ENCODE measurements at places on chromosomes 11 and 22.

DNA sequence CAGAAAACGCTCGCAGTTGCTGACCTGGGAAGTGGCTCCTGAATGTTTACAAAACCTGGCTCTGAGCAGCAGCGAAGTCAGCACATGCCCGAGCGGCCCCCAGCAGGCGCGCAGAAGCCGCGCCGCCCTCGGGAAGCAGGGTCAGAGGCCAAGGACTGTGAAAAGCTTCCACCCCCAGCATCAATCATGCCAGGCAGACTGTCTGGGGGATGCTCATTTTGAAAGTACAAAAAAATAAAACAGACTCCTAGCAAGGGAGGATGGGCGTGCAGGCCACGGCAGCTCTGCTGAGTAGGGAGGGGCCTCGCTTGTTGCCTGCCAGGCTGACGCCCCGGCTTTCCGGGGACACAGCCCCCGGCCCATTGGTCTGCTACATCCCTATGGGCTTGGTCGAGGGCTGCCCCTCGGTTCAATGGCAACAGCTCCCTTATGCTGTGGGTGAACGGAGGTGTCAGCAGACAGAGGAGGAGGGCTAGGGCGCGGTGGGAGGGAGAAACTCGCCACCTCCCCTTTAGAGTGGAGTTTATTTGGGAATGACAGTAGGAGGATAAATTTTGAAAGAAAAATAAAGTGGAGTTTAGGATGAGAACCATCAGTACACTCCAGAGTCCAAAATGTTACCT is 37.7 kb upstream of the GNB1L start:
- no peak for DNase-seq

GRCh38 chr22:30291058-30291892 is 2.0 kb upstream of the CASTOR1 start:
- DNase-seq: no peak

DNA sequence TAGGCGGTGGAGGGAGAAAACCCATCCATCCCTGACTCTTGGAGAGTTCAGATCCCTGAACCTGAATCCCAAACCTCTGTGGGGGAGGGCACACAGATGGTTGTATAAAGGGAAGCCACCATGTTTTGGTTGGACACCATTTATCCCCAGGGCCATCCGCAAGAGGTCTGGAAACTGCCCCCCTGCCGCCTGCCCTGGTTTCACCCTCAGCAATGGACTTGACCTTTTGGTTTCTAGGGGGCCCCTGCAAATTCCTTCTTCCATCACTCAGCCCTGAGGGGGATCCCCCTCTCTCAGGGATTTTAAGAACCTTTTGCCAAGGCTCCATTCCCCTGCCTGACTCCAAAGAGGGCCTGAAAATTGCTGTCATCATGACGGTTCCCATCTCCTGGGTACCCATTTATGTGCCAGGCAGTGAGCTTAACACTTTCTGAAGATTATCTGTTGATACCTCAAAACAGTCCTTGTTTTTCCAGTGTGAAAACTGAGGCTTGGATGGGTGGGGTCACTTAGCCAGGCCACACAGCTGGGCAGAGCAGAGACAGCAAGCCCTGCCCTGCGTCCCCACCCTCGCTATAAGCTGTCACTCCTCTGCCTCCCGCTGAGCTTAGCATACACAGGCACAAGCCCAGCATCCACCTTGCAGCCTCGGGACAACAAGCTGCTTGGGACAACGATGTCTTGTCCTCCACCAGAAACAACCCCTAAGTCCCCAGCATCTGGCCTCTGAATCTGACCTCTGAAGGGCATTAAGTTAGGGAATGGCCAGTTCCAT is 33.2 kb upstream of the CRYBB3 start:
- DNase-seq: no peak

- DNase-seq: no peak
These were observed 10.5 kb upstream of the RPS19BP1 start for GRCh38 chr22:39543095-39543494.

DNA sequence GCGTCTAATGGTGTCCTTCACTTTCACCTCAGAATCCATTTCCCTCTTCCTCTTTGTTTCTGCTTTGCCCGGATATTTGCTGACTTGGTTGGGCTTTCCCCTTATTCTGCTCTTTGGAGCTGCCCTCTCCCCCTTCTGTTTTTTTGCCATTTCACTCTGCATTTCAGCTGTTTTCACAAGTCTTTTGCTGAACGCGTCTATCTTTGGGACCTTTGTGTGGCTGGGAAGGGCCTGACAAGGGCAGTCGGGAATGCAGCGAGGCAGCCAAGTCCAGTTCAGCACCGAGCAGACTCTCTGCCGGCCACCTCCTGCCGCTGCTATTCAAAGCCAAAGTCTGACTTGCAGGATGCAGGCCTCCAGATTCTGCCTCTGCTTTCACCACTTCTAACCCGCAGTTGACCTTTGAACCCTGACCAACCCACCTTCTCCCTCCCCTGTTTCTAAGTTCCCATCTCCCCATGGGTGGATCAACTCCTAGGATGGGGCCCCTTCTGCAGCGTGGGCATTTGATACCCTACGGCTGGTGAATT is 38.2 kb downstream of the FEZ1 start:
- no peak for DNase-seq

DNA sequence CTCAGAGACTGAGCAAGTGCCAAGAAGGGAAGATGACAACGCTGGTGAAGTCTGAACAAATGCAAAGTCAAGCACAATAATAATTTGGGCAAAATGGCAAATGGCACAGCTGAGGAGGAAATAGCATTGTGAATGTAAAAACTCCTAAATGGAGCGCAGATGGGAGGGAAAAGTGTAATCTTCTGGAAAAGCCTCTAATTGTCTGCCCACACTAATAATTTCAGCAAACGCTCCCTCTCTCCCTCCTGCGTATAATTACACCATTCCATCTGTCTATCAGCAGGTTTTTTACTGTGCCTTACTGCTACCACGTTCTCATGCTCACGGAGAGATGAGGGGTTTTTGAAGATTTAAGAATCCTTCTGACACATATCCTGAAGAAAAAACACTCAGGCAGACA is 302.6 kb downstream of the KIRREL3 start:
- no peak for DNase-seq

DNA sequence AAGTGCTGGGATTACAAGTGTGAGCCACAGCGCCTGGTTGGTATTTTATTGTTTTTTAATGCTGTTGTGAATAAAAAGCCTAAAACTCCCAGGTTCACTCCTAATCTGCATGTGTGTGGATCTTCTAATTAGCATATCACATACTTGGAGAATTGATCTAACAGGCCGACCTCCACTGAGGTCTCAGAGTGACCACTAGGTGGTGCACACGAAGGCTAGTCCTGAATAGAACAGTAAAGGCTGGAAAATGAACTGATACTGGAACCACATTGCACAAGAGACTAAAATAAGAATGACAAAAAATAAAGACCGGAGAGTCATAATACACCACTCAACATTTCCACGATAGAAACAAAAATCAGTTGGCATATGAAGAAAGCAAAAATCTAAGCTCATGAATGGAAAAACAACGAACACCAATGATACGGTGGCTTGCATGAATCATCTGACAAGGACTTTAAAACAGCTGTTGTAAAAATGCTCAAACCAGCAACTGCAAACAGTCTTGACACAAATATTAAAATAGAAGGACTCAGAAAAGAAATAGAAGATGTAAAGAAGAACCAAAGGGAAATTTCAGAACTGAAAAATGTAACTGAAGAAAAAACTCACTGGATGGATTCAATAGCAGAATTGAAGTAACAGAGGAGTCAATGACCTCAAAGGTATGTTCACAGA is 19.2 kb downstream of the PIM3 start:
- no peak for DNase-seq

GRCh38 chr11:42598341-42598740 is 713.5 kb upstream of the API5 start:
- no peak for DNase-seq

DNA sequence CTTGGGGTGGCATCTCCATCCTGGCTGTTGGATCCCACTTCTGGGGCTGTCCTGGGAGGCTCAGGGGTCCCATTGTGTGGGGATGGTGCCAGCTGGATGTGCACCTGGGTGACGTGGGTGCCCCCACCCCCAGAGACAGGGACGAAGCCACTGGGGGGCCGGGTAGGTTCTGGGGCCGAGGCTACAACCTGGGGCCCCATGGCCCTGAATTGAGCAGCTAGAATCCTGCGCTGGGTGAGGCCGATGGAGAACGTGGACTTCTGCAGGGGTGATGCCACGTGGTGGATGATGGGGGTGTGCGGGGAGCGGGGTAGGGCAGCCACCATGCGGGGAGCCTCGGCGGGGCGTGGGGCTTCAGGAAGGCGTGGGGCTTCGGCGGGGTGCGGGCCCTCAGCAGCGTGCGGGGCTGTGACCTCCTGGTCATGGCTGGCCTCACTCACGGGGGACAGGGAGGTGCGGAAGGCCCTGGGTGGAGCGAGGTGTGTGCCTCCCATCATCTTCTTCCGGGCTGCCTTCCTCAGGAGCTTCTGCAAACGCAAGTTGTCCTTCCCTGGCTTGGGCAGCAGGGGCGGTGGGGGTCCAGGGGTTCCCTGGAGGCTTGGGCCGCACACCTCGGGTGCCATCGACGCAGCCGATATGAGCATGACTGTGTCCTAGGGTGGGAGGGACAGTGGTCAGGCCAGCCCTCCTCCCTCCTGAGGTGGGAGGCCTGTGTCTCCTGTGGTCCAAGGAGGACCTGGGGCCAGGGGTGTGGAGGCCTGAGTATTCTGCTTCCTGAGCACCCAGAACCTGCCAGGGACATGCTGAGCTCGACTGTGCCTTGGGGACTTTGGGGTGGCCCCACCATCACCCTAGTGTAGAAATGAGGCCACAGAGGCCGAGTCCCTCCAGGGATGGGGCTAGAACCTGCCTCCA is 1.5 kb downstream of the PRR33 start:
- DNase-seq: no peak

- DNase-seq: no peak
These were observed 49.7 kb downstream of the RTN4R start for GRCh38 chr22:20218326-20218872.

GRCh38 chr11:94170953-94171352 is 42.3 kb downstream of the PANX1 start:
- DNase-seq: no peak

DNA sequence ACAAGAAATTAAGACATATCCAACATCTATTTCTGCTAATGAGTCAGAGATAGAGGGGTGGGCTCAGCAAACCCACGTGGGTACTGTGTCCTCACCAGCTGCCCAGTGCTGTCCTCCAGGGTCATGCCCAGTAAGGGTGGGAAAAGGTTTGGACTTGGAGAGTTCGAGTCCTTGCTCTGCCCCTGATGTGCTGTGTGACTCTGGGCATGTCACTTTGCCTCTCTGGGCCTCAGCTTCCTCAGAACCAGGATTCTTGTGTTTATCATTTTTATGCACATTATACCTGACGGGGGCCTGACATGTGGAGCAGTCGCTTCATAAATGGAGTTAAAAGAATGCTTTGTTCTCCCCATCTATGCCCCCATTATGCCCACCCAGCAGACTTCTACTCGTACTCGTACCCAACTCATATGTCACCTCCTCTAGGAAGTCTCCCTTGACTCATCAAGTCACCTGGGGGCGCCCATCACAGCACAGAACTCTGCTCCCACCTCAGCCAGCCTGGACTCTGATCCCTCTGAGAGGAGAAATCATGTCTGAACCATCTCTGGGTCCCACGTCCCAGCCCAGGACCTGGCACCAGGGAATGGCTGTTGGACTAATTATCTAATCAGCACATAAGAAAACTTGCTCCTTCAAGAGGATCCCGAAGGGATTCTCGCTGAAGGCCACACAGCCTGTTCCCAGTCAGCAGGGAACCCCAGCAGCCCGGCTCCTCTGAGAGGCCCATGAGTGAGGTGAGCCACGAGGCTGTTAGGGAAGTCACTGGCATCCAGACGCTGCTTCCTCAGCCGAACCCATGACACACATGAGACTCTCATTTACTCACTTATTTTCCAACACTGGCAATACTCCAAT is 38.7 kb upstream of the TSKU start:
- no peak for DNase-seq

GRCh38 chr11:4551346-4551979 is 6.5 kb downstream of the OR52M1 start:
- no peak for DNase-seq

DNA sequence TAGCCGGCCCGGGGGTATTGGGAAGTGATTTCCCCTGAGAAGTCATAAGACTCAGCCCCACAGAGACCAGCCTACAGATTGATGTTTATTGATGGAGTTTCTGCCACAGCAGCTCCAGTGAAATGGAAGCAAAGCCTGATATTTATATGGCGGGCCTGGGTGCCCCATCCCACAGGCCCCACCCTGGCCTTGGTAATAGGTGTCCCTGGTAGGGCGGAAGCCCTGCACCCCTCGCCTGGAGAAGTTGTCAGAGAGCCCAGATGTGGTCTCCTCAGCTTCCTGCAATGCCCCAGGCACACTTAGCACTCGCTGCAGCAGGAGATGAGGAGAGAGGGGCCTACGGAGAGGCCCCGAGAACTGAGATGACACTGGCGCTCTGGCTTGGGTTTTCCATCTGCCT is 107.4 kb downstream of the MORC2 start:
- no peak for DNase-seq

GRCh38 chr22:48945621-48946458 is 881.8 kb downstream of the BRD1 start:
- no peak for DNase-seq

- DNase-seq: no peak
These were observed 168.7 kb downstream of the WT1 start for GRCh38 chr11:32266601-32267000.

DNA sequence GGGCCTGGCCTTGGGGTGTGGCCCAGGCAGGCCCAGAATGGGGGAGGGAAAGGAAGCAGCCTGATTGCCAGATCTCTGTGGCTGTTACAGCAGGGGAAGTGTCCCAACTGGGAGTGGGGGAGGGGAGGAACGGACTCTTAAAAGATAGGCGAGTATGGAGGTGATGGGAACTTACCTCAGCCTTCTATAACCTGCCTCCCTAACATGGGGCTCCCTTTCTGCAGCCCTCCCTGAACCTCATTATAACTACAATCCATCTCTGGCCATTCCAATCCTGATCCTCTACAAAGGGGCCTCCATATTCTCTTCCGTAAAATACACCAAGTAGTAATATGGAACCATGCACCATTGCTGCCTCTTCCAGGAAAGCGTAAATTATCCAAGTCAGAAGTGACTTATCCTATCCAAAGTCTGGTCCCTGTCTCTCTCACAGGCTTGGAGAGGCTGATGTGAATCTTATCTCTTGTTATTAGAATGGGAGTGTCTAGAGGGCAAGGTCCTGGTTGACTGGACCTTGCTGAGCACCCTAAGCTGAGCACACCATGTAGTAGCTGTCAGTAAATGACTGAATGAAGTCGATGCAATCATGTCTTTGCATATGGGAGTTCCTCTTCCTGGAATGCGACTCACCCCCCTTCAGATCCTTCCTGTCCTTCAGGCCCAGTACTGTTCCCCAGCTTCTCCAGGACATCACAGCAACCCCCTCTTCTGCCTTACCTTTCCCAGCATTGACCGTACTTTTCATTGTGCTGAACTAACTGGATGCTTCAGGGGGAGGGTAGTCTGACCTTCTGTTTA is 5.9 kb downstream of the RHOG start:
- no peak for DNase-seq

GRCh38 chr11:60658409-60658808 is 41.0 kb upstream of the MS4A8 start:
- DNase-seq: no peak

GRCh38 chr11:1694064-1694845 is 2.7 kb upstream of the KRTAP5-6 start:
- DNase-seq: peak; percentile 37

DNA sequence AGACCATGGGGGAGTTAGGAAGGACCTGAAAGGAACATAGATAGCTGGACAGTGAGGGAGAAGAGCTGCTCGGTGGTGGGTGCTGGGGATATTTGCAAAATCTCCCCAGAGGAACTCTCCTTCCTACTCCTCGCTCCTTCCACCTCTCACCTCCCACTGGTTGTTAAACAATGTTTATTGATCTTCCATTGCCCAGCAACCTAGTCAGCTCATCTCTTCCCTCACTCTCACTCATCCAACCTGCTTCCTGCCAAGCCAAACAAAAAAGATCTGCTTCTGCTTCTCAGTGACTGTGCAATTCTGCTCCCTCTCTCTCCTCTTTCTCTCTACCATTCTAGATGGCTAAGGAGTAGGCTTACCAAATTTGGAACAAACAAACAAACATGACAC is 115.0 kb downstream of the SLC1A2 start:
- DNase-seq: no peak

Measured in fibroblast of skin of left quadriceps (primary cell).